ENCODE measurements at places on chromosomes 7 and 10.

DNA sequence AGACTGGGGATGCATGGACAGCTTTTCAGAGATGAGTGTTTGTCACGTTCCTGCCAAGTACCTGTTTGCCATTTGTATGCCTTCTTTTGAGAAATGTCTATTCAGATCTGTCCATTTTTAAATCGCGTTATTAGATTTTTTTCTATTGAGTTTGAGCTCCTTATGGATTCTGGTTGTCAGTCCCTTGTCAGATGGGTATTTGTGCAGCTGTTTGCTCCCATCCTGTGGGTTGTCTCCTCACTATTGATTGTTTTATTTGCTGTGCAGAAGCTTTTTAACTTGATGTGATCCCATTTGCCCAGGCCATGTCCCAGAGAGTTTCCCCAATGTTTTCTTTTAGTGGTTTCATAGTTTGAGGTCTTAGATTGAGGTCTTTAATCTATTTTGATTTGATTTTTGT is 5.5 kb upstream of the PRKAR1B start:
- DNase-seq, result no peak

GRCh38 chr7:55409482-55410225 is 44.5 kb downstream of the LANCL2 start:
- DNase-seq, result no peak

GRCh38 chr10:132548106-132548823 is 10.7 kb downstream of the INPP5A start:
- DNase-seq, result peak; percentile 46

DNA sequence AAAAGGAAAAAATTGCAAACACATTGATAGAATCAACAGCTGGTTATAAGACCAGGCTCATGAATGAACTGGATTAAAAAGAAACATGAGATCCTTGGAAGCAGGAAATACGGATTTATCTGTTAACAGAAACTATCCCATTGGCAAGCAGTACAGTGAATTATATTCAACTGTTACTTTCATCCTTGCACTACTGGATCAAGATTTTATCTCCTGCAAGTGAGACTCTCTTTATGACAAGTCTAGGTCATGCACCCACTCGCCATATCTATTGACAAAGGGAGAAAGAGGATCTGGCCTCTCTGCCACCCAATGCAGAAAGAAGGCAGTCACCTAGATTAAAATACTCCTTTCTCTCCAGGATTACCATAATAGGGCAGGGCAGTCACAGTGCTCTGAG is 41.4 kb downstream of the CSTF2T start:
- no peak for DNase-seq

DNA sequence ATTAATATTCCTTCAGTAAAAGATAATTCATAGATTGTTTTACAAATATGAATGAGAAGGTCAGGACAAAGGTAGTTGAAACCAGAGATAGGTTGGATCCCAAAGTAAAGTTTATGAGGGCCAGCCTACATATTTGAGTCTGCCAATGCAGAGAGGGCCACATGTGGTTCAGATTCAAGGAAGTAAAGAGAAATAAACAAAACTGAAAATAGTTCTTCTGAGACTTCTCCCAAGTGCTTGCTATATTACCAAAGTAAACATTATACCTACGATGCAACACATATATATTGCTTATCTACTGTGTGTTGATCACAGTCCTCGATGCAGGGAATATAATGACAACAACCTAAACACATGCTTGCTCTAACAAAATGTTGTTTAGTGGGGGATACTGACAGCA is 109.8 kb downstream of the MALRD1 start:
- no peak for DNase-seq

DNA sequence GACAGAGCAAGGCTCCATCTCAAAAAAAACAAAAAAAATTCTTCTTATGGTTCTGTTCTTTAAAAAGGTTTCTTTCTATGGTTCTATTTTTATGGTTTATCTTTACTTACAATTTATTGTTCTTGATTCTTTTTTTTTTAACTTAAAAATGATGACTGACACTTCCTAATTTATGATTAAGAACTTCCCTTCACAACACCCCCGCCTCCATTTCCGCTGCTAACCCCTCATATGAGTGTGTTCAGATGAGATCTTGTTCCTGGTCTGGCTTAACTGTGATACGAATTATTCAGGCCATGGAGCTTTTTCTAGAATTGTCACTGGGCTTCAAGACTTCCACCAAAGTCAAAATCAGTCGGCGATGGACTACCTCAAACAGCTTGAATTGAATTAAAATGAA is 33.9 kb downstream of the PTER start:
- no peak for DNase-seq

DNA sequence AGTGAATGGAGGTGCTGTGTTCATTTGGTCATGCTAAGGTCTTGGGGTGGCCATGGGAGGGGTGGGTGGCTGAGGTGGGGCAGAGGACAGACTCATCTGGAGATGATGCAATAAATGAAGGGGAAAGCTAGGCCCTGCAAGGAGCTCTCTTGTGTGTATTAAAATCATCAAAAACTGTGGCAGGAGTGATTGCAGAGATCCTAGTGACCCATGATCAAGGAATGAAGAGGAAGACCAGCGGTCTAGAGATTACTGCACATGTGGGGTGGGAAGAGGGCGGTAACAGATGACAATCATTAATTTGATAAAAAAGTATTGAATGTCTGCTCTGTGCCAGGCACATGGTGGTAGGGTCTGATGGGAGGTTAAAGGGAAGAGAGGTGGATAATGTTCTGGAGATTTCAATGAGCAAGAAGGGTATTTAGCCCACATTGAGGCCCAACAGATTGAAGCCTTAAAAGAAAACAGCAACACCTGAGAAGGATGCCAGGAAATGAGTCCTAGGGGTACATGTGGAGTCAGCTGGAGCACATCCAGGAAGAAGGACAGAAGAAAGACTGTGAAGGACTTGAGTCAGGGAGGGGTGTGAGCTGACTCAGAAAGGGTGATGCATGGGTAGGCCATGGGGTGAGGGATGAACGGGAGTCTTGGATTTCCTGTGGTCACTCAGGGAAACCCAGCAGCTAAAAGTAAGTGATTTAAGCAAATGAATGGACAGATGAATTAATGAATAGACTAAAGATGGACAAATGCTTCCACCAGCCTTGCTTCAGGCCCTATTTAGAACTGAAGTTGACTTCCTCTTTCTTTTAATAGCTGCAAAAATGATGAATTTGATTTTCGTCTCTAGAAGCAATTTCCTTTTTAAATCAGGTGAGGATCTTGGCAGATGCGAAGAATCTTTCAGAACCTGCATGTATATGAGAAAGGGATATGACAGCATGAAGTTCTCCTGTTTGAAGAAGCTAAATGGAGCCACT is 83.1 kb upstream of the IGFBP3 start:
- no peak for DNase-seq

DNA sequence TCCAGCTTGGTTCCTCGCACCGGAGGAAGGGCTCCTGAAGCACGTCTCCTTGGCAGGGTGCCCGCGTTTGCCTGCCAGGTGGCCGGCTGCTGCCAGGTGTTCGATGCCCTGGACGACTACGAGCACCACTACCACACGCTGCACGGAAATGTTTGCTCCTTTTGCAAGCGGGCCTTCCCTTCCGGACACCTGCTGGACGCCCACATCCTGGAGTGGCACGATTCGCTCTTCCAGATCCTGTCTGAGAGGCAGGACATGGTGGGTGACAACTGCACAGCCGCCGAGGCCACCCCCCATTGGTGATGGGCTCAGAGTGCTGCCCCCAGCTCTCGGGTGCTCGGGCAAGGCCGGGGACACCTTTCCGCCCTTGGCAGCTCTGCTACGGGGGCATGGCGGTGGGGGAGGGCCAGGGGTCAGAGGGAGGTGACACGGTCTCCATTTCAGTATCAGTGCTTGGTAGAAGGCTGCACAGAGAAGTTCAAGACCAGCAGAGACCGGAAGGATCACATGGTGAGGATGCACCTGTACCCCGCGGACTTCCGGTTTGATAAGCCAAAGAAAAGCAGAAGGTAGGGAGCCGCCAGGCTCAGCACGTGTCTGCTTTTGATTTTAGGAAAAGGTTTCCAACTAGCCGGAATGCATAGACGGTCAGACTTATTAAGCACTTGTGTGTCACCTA is 1.1 kb downstream of the ZNF511 start:
- no peak for DNase-seq

DNA sequence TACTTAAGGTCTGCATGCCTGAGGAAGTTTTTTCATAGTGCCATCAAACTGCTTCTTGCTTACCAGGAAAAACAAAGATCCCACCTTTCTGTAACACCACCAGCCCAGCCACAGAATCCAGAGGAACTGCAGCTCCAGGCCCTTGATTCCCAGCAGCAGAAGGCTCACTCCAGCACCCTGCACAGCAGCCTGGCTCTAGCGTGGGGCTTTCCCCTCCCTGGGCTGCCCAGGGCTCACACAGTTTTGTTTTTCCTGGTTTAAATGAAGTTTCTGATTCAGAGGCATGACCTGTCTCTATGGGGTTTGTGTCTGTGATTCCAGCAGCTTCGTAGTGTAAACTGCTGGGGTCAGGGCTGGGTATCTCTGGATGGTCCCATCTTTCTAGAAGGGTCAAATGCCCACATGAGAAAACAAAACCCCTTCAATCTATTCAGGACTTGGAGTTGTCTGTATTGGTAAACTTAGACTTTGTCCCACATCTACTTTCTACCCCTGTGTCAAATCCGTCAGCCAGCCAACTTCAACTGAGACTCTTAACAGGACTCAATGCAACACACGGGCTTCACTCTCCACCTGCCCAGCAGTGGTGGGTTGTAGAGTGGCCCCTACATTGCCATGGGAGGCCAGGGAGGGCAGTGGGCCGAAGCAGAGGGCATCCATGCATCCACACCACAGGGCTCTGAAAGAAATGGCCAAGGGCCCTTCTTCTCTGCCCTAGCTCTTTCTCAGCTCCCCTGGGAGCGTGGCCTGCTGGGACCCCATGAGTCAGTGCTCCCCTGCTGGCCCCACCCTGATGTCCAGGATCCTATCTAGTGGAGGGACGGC is 73.6 kb downstream of the ATXN7L1 start:
- DNase-seq, result no peak

DNA sequence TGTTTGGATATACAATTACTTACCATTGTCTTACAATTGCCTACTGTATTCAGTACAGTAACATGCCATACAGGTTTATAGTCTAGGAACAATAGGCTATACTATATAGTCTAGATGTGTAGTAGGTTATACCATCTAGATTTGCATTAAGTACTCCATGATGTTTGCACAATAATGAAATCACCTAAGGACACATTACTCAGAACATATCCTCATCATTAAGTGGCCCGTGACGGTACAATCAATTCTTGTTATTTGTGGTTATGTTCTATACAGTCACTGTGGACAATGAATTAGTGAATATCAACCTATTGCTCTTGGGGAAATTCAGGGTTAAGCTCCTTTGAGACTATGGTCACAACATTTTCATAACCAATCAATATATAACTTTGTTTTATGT is 75.6 kb downstream of the MICU1 start:
- no peak for DNase-seq

DNA sequence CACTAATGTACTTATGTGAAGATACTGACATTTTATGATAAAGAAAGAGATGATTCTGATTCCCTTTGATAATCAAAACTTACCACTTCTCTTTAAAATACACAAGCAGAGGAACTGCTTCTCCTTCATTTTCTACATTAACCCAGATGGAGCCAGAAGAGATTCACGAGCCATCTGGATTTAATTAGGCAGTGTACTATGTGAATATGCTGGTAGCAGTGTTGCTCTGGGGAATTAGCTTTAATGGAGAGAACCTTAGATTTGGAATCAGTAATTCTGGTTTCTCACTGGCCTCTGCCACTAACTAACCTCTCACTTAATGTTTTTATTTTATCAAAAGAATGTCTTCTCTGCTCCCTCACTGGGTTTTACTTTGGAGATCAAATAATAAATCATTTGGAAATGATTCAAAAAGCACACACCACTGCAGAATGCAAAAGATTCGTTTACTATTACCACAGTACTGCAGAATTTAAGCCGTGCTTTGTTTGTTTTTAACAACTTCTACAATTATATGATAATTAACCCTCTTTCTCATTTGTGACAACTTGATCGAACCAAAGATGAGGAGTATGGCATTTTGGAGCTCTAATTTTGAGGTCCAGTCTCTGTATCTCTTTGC is 77.5 kb upstream of the PHYHIPL start:
- no peak for DNase-seq

DNA sequence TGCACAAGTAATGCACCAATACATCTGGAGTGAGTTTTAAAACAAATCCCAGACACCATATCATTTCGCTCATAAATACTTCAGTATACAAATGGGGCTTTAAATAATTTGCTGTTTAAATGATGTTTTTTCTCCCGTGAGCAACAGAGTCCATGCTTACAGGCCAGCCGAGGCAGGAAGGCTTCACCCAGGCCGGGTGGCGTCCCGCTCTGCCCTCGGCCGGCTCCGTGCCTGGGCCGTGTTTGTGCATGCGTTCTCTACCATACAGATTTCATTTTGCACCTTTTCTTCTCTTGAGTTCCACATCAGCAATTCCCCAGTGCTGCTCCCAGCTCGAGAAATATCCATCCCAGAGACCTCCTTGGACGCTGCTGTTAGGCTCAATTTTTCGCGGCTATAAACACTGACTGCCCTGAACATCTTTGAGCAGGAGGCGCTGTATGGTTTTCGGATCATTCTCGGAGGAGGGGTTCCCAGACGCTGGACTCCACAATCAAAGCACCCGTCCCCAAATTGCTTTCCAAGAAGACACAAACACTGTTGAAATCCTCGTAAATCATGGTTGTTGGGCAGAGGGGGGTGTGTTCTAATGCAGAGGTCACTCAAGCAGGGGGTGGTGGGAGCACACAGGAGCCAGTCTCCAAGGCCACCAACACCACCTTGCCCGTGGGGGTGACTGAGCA is 91.6 kb downstream of the MICALL2 start:
- peak; percentile 49 for DNase-seq

GRCh38 chr10:72738486-72738885 is 46.5 kb downstream of the MCU start:
- no peak for DNase-seq

GRCh38 chr10:123485341-123485960 is 180.7 kb upstream of the GPR26 start:
- no peak for DNase-seq

- no peak for DNase-seq
Measured at GRCh38 chr10:33126742-33127141, 168.7 kb upstream of the ITGB1 start.

DNA sequence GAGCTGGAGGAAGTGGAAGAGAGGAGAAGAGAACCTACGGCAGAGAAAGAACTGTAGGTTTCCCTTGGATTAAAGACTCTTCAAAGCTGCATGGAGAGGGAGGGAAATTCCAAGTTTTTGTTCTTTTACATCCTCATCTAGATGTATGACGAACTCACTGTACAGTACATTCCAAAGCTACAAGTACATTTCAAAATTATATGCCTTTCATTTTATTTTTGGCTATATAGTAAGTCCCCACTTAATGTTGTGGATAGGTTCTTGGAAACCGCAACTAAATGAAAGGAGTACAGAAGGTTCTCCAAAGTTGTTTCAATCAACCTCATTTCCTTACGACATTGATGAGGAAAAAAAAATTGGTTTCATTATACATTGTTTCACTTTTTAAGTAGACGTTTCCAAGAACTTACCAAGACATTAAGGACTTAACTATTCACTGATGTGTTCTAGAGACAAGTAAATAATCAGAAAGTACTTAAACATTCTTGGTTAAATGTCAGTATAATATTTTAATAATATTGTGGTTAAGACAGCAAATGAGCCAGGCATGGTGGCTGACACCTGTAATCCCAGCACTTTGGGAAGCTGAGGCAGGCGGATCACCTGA is 16.1 kb upstream of the JMJD1C start:
- no peak for DNase-seq

GRCh38 chr10:54691331-54691730 is 109.7 kb downstream of the PCDH15 start:
- no peak for DNase-seq

Measured in H7 (cell line).